ENCODE measurements at places on chromosomes 13 and 19.

- DNase-seq: no peak
Observed at GRCh38 chr19:7533281-7533885, 2.1 kb upstream of the PNPLA6 start.

DNA sequence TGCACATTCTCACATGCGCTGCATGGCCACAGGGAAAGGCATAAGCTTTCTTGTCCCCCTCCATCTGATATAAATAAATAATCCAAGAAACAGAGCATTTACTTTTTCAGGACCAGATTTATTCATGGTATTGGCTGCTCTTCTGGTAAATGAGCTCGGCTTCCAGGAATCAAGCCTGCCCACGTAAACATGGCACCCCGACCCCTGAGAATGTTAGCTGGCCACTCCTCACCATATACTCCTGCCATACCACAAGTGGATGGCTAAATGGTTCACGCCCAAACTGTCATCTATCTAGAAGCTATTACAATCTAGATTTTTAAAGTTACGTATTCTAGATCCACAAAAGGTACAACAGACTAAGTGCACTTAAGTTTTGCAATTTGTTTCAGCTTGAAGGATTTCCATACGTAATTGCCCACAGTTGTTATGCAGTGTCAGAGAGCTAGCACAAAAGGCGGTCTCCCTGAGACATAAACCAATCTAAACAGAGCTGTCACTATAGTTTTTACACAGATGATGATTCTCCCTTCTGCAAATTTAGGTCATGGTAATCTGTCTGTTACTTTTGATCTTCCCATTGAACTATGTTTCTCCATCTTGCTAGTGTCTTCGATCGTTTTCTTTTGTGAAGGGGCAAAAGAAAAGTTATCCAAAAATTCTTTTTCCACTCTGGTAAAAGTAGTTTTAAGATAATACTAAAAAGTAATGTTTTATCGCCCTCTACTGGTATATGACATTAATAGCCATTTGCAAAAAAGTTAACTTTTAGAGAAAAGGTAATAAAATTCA, 16.2 kb upstream of the FOXO1 start:
- no peak for DNase-seq

- DNase-seq: no peak
Observed at GRCh38 chr19:8332976-8333766, 9.9 kb downstream of the KANK3 start.

DNA sequence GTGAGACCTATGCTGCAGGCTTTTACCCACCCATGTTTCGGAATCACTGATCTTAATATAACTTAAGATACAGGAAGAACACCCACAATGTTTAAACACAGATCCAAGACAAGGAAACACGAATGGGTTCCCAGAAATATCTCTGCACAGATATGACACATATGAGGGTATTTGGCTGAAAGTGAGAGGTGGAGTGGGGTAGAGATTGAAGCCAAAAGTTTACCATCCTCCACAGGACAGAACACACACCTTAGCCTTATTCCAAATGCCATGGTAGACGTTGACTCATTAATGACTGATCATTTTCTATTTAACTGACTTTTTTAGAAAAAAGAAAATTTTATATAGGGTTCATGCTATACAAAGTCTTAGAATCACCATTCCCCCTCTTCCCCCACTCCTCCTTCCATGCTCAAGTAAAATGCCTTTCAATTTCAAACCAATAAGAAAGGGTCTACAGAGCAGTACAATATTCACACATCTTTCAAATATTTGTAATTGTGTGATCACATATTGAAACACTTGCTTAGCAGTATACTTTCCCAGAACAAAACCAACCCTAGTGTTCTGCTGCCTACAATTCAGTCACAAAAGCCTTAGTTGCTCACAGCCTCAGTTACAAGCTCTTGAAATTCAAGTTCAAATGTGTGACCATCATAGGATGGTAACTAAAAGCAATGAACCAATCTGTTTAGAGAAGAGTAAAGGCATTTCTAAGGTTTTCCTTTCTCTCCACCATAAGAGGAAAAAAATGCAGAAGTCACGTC, 11.8 kb upstream of the DOCK9 start:
- DNase-seq: no peak

GRCh38 chr13:33016414-33017322, at the start of gene KL:
TSS of gene KL (plus strand) at chr13:33016423. CDS start at chr13:33016441, 18 bp downstream.
- DNase-seq: no peak

GRCh38 chr19:1166872-1167573, 7.0 kb downstream of the SBNO2 start:
- DNase-seq: no peak
